ENCODE measurements at places on chromosomes 6 and 20. TPM values are rescaled to one million over a fixed set of nuclear protein-coding genes. Genes with fewer than 3 reads are reported as not detected.
A peak's percentile ranks its signal among the peaks of the same experiment; 100 is the strongest.

DNA sequence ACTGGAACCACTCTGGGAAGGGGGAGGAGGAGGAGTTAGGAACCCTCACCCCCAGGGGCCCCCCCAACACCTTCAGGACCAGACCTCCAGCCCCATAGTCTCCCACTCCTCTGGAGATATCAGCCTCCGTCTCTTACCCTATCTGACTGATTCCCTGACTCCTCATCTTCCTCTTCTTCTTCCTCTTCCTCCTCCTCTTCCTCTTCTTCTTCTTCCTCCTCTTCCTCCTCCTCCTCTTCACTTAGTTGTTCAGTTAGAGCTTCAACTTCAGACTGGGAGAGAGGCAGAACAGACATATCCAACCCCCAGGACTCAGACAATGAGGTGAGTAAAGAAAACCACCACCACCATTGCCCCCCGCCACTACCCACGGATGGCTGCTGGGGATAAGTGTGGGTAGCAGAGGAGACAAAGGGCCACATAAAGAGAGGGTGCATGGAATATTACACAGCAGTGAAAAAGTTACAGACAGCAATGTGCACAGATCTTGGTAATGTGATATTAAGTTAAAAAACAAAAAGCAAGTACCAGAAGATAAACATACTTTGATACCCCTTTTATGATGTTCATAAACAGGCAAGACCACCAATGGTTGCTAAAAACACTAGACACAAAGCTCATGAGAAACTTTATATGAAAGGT, 8.0 kb downstream of the EHMT2 start:
- no peak for DNase-seq

GRCh38 chr20:3088031-3088430, 3.5 kb upstream of the AVP start:
- DNase-seq = no peak

DNA sequence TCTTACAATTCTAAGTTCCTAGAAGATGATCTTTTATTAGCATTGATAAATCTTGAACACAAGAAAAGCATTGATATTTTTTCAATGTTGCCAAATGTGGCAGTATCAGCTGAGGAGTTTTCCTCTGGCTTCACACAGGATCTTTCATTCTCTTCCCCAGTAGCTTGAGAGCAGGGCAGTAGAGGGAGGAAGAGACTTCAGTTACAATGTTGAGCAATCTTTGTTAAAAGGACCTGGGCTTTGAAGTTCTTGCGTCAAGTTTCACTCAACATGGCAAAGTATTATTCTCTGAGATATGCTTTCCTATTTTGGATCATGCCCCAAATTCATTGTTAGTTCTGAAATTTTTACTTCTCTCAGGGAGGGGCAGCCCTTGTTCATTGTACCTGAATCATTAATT, 238.0 kb downstream of the COL12A1 start:
- no peak for DNase-seq

DNA sequence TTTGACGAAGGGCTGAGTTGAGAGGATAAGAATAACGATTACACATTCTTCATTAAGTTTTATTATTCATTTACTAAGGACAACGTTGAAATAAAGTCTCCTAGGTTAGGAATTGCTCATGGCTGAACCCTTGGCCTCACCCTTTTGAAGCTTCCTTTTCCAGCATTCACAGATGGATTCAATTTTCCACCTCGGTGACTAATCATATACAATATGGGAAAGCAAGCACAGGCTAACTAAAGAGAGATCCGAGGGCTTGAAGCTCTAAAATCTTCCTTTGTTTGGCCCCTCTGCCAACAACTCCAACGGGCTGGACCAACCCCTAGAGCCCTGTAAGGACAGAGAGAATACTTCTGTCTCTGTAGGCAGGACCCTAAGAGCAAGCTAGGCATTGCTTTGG, 159.5 kb downstream of the SOD2 start:
- no peak for DNase-seq

GRCh38 chr6:17584241-17584803, 15.8 kb upstream of the FAM8A1 start:
- no peak for DNase-seq

- DNase-seq = no peak
Observed at GRCh38 chr20:47691625-47692024, 93.7 kb downstream of the SULF2 start.

DNA sequence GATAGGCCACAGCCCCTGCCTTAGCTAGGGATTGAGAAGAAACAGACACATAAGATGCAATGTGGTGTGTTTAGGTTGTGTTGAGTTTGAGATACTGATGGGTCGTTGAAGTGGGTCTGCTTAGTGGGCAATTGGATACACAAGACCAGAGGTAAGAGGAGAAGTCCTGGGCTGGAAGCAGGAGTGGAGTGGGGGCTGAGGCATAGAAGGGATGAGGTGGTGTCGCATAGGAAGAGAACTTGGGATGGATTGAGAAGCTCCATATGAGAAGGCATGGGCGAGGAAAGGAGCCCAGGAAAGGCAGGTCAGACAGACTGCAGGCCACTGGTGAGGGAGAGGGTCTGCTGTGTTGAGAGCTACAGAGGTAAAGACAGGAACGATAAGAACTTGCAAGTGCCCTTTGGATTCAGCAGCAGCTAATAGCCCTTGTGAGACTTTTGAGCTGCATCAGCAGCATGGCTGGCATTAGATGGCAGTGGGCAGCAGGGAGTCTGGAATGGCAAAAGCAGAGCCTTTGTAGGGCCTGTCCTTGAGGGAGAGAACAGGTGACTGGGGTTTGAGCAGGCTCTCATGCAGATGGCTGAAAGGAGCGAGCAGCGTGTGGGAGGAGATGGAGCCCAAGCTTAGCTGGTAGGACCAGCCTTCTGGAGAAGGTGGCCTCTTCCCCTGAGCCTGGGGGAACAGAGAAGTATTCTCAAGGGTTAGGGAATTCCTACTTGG, 33.2 kb downstream of the PLCG1 start:
- DNase-seq = no peak

DNA sequence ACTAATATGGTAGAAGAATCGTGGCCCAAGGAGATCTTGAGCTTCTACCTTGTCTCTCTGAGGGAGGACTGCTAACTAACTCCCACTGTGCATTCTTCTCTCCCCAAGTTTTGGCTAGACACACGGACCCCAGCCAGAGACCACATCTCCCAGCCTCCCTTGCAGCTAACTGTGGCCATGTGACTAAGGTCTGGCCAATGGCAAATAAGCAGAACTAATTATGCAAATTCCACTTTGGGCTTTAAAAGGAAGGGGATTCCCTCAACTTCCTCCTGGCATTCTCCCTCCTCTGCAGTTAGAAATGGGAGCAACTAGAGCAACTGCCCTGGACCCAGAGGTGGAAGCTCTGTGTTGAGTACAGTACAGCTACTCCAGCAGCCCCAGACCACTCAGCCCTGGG, 15.4 kb downstream of the BPIFA2 start:
- no peak for DNase-seq

DNA sequence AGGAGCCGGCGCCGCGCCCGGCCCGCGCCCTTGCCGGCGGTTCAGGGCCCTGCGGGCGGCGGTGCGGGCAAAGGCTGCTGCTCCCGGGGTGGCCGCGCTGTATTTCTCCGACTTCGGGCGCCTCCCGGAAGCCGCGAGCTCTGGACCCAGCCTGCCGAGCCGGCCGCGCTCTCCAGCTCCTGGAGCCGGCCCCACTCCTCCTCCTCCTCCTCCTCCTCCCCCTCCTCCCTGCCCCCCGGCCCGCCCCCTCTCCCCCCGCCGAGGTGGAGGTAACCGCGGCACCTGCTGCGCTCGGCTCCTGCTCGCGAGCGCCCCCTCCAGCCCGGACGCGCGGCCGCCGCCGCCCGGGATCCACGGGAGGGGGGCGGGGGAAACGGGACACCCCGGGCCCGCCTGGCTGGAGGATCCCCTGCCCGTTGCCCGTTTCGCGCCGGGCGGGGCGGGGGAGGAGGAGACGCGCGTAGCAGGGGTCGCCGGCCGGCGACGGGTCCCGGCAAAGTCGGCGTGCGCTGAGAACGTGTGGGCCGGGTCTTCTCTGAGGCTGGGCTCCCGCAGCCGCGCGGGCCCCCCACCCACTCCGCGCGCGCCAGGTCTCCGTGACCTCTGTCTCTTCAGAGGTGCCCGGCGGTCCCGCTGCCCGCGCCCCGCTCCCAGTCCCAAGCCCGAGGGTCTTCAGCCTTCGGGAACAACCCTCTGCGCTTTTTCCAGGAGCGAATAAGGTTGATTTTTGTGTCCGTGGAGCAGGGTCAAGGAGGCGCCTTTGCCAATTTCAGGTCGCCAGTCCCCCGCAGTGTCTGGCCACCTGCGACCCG, at the start of gene SLC22A23:
Gene SLC22A23, minus strand, starts transcription at position 153 of the 812 bp plus-strand sequence. CDS start 491 bp downstream, outside the sequence.
- peak; percentile 35 for DNase-seq

DNA sequence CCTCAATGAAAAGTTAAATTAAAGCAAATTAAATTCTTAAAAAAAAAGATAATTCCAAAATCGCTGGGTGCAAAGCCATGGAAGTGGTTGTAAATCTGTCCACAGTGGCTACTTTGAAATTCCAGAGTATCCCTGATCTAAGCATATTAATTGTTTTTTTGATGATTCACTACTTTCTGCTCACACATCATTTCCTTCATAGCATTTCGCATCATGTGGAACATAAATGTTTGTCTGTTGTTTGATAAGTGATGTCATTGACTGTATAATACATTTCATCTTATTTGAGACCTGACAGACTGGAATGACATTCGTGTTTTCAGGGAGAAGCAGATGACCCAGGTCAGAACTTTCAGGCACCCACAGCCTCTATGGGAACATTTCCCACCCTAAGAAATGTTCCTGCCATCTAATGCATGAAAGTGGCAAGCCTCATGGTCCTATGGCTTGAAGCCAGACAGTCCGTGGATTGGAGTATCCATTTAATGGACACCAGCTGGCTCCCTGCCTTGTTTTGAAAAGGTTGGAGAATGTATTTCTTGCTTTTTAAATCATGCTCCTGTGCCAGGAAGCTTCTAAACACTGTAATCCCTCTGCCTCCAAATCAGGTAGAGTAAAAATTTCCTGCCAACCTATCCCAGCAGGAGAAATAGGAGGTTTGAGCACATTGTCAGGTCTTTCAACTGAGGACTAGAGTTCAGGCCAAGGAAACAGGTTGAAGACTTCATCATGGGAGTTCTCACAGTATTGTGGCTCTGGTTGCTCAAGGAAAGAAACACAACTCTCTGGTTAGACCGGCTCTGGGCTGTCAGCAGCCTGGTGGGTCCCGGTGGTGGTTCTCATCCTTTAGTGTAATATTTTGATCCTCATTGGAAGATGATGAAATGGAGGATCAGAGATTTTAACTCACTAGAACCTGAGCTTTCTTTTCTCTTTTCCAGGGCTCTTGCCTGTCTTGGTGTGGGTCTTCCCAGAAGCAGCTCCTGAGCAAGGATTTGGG, 157.9 kb downstream of the SLC24A3 start:
- no peak for DNase-seq

- DNase-seq = no peak
Observed at GRCh38 chr6:41247882-41248705, 19.9 kb downstream of the TREML4 start.

Gene CYP24A1
- not detected for total RNA-seq

Gene NAPB
- total RNA-seq = 11.7 TPM

Gene MOXD1
- 2.7 TPM for total RNA-seq

All from omental fat pad (tissue), 4 donors.